Posterior vena cava (tissue), 2 donors: ENCODE measurements at places on chromosomes 4 and X. TPM values are rescaled to one million over a fixed set of nuclear protein-coding genes. Genes with fewer than 3 reads are reported as not detected.
A peak's percentile ranks its signal among the peaks of the same experiment; 100 is the strongest.

- no peak for DNase-seq
Observed at GRCh38 chr4:181569553-181569952, 673.6 kb upstream of the TENM3 start.

GRCh38 chr4:24774452-24774851, 20.9 kb upstream of the SOD3 start:
- no peak for DNase-seq

DNA sequence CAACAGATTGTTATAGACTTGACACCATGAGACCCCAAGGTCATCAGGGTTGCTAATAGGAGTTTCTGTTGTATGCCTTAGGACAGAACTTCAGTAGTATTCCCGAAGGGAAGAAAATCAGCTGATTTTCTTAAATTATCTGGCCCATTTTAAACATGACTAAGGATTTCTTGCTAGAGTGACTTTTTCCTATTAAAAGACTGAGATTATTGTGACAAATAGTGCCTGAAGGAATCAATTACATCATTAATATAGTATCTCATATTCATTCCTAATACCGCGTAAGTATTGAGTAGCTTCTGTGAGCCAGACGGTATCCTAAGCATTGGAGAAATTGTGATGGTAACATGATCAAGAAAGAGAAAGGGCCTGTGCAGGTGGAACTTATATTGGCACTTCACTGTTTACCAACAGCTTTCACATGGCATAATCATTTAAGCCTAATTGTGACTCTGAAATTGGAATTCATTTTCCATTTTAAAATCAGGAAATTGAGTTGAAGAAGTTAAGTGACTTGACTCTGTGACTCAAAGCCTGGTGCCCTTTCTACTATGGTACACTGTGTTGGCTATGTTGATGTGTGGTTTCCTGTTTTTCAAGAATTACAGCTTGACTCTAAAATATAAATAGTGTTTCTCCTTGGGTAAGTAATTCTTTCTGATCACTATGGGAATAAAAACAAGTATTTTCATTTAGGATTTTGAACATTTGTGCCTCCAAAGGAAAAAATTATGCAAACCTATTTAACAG, 4.1 kb downstream of the AFF1 start:
- DNase-seq: no peak

- DNase-seq: no peak
Observed at GRCh38 chr4:136768925-136769275, 763.4 kb downstream of the PCDH18 start.

SSX4B gene
- total RNA-seq: not detected

- DNase-seq: no peak
Observed at GRCh38 chr4:122662701-122663100, 41.8 kb upstream of the IL21 start.

GRCh38 chrX:43176686-43177085, 398.7 kb upstream of the PPP1R2C start:
- no peak for DNase-seq

DNA sequence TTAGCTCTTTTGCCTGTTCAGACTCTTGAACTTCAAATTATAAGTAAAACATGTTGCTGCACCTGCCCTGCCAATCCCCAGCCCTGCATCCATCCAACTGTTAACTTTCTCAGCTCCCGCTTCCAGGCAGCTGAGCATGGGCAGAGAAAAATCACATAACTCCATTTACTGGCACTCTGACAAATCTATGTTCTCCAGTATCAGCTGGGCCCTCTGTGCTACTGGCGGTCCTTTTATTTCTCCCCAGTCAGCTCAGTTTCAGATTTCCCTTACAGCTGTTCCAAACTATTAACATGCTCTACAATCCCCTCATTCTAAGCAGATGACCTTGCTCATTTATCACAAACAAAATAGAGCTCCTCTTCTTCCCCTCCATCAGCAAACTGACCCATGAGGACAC, 240.4 kb upstream of the TET2 start:
- DNase-seq: no peak

ADH1A gene
- total RNA-seq: 2.0 TPM

- no peak for DNase-seq
Observed at GRCh38 chr4:67874986-67875385, 8.8 kb downstream of the TMPRSS11D start.

DNA sequence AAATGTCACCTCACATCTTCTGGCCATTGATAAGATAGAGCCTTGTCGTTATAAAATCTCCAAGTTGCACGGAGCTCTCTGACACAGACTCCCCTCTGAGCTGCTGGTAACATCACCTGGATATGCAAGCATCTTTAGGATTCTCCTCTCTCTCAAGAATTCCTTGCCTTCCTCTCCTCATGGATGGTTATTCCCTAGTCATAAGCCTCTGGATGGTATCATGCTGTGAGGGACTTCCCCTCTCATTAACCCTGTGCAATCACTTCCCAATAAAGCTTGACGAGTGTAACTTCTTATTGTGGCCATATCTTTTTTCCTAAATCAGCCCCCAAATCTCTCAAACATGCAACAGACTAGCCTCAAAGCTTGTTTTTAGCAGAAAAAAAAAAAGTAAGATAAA, 1057.0 kb upstream of the SLIT2 start:
- DNase-seq: no peak

GRCh38 chr4:141501931-141502330, 134.5 kb upstream of the IL15 start:
- no peak for DNase-seq

DNA sequence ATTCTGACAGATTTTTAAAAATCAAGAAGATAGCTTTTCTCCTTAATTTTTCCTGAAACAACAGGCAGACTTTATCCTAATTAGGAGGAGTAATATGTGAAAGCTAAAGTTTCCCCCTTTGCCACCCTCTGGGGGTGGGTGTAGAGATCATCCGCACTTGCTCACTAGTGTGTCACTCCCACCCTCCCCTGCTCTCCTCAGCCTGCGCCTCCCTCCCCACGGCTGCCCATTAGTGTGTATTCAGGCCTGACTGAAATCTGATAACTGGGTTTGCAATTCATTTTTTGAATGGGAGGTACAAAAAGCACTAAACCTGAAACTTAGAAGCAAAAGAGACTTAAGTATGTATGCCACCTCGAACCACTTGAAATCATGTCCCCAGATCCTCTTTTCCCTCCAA, 110.4 kb upstream of the TRIM2 start:
- DNase-seq: no peak

- DNase-seq: no peak
Observed at GRCh38 chr4:92183825-92184224, 119.9 kb upstream of the GRID2 start.

SMS gene
- 79.0 TPM for total RNA-seq

- DNase-seq: no peak
Observed at GRCh38 chr4:146032234-146032860, 93.7 kb upstream of the ZNF827 start.

SLC9B1 gene
- 1.4 TPM for total RNA-seq

SH3RF1 gene
- total RNA-seq: 20.3 TPM

FMR1NB gene
- total RNA-seq: not detected

GRCh38 chrX:41108007-41108406, 22.8 kb downstream of the USP9X start:
- no peak for DNase-seq

DNA sequence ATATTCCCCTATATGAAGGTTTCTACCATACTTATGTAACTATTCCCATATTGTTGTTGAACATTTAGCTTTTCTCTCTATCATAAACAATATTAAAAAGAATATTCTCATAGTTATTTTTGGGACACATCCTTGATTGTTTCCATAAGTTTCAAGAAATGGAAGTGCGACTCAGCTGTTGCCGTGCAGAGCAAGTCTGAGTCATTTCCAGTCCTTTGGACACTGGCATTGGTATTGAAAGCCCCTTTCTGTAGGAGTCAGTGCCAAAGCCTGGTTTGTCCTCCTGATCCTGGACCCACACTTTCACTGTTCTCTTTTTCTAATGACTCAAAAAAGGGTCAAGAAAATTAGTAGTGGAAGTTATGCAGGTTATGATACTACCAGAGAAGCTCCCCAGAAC, 108.3 kb upstream of the DIAPH2 start:
- no peak for DNase-seq

DNA sequence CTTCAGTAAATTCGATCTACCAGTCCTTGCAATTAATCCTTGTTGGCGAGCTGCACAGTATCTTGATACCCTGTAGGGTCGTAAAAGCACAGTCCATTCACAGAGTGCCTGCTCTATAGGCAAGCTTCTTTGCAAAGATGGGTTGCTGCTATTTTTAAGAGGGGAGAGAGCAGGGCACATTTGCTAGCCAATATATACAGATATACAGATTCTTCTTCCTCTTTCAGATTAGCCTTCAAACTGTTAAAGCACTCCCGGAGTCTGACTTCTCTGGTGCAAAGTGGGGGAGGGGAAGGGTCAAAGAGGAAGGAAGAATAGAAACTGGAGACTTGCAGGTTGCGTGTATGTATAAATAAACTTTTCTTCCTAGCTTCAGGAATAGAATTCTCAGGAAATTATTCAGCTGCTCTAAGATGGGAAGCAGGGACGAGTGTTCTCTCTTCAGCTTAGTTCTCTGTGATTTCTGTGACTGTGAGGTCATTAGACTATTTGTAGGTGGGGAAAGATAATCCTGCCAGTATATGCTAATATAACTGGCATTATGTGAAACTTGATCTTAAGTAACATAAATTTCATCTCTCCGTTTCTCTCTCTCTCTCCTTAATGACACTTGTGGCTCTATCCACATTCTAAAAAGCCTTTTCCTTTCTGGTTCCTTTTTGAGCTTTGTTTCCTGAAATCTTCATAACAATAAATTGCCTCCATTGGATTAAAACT, at the start of gene CYSLTR1:
Gene CYSLTR1 (minus strand): TSS at position 242 of the 717 bp plus-strand sequence. CDS start 53,865 bp downstream, outside the sequence.
- no peak for DNase-seq

CYLC1 gene
- not detected for total RNA-seq

DNA sequence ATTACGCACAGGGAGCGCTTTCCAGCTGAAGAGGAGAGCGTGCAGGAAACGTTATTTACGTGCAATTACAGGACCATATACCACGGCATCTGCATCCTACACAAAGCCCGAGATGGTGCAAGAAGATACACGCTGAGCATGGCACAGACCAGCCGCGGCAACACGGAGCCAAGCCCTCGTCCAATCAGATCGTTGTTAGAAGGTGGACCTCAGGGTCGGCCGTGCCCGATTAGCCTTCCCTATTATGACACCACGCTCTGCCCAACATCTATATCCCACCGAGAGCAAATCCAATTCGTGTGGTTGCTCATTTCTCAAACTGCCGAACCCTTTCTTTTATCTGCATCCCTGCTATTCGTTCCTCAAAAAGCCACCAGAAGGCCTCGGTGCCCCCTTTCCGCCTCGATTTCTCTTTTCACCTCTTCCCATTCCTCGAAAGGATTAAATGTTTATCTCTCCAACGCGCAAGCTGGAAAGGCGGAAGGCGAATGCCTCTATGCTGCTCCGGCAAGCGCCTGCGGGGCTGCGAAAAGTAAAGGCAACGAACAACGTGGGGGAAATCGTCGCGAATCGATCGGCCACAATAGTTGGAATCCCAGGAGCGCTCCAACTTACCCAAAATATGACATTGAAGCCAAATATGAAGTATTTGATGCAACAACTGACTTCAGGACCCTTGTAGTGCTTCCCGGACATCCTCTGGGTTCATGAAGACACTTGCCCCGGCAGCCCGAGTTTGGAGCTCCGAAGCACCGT, 702 bp downstream of the TSPAN5 start:
- no peak for DNase-seq

FGFRL1 gene
- 20.7 TPM for total RNA-seq

RASGEF1B gene
- 7.5 TPM for total RNA-seq

DNA sequence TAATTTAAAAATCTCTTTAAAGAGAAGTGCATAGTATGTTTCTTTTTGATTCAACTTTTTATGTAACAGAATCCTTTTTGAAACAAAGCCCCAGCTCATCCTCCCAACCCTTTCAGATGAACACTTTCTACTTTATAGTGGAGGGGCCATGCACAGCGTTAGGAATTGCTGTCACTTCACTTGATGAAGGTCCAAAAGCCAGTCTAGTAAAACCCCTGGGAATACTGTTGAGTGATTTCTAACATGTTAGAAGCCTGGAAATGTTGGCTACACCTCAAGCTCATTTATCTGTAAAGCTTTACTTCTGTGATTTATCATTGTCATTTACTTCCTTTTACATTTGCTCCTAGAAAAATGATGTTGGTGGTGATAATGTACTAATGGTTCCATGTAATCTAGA, 1608.9 kb upstream of the TENM3 start:
- DNase-seq: no peak

GRCh38 chrX:39460499-39460898, 637.3 kb downstream of the BCOR start:
- no peak for DNase-seq

MTNR1A gene
- not detected for total RNA-seq

C4orf54 gene
- 0.09 TPM for total RNA-seq

GRCh38 chr4:89100853-89101252, 10.5 kb upstream of the TIGD2 start:
- no peak for DNase-seq

DNA sequence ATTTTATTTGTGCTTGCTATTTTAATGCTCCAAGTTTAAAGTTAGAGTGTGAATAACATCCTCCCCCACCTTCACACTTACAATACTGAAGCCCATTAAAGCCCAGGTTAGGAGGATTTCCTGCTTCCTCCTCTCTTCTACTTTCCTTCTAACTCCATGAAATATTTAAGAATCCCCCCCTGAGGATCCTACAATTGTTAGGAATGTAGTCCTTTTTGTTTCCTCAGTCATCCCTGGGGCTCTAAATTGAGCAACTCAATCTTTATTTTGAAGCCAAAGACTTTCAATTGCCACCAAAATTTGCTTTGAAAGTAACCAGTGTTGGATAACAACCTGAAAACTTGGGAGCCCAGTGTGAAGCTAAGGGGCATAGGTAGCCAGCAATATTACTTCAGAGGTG, 276.9 kb downstream of the FAM47A start:
- DNase-seq: no peak

- DNase-seq: no peak
Observed at GRCh38 chrX:69324851-69325250, 159.6 kb upstream of the PJA1 start.

DNA sequence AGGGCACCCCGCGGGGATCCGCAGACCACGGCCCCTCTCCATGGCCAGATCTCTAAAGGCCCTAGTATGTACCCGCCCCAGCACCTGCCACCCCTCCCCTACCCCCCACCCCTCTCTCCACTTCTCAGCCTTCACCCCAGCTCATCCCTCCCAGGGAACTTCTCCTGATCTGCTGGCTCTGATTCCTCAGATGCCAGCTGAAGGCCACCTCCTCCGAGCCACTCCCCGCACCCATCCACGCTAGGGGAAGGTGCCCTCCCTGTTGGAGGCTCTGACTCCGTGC, 11.9 kb downstream of the PSAPL1 start:
- no peak for DNase-seq

GRCh38 chrX:74049126-74049525, 254.9 kb upstream of the ZCCHC13 start:
- DNase-seq: no peak

GPR50 gene
- total RNA-seq: not detected

- peak; percentile 23 for DNase-seq
Observed at GRCh38 chr4:183347566-183347965, 25.3 kb upstream of the CLDN24 start.
